Esophagus squamous epithelium (tissue), 5 donors: ENCODE measurements at places on chromosomes 7 and 10. TPM values are rescaled to one million over a fixed set of nuclear protein-coding genes. Genes with fewer than 3 reads are reported as not detected.

DNA sequence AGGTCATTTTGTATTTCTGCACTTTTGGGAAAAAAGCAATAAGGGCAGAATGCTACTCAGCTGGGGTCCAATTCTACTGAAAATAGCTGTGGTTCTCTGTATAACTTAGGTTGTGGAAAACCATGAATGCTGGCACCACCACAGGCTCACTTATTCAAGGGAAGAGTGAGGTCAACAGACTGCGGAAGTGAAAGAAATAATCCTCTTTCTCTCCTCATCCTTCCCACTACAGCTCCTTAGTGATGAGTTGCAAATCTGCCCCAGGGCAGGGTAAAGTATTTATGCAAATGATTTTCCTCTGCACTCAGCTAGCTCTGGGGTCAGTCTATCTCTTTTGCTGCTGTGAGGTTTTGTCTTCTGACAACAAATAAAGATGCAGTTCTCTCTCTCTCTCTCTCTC is 74.1 kb upstream of the PTPRZ1 start:
- no peak for DNase-seq

DNA sequence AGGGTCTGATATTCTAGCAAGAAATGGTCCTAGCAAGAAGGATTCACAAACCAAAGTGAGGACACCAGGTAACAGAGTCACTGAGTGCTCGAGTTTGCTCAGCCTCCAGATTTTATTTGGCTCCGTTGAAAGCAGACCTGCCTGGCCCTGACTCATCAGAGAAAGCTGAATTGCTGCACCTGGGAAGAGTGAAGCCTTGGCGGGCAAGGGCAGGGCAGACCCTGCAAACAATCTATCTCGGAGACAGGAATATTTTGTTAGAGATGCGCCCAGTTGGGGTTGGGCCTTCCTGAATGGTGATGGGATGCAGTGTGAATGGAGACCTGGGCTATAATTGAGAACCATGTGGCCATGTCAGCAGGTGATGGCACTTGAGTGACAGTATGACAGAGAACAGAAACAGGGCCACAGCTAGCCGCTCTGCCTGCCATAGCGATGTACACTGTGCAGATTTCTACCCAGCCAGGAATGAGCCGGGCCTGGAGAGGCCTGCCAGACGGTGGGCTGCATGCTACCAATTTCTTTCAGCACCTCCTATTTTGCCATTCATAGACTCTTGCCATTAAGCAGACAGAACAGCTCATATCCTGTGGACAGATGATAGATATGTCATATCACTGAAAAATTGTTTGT is 744.2 kb downstream of the LRMDA start:
- no peak for DNase-seq

DNA sequence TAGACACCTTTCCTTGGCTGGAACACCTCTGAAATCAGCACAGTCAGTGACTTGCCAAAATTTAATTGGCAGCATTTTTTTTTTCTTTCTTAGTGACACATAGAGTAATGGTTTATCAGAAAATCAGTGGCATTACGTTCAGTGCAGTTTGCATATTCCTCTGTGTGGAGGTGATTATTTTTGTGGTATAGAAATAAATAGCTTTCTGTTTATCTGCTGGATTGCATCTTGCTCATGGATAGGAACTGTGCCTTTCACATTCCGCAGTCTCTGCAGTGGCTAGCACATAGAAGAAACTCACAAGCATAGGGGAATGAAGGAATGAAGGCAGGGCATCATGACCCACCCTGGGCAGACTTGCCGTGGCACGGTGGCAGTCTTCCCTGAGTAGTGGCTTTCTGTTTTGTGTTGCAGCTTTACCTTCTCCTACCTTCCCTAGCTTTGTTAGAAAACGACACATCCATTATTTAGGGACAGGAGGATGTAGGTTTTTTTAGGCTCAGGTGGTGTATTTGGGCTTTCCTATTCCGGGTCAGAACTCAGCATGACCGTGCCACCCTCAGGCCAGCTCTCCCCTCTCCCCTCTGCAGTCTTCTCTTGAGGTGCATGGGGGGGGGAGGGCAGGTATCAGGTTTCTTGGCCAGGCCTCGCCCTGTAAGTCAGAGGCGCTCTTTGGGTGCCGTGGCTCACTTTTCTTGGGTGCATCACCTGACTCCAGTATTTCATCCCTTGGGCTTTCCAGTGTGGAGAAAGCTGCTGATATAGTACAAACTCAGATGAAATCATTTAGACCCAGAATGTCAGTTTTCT is 112.5 kb upstream of the GJD4 start:
- DNase-seq = no peak

DNA sequence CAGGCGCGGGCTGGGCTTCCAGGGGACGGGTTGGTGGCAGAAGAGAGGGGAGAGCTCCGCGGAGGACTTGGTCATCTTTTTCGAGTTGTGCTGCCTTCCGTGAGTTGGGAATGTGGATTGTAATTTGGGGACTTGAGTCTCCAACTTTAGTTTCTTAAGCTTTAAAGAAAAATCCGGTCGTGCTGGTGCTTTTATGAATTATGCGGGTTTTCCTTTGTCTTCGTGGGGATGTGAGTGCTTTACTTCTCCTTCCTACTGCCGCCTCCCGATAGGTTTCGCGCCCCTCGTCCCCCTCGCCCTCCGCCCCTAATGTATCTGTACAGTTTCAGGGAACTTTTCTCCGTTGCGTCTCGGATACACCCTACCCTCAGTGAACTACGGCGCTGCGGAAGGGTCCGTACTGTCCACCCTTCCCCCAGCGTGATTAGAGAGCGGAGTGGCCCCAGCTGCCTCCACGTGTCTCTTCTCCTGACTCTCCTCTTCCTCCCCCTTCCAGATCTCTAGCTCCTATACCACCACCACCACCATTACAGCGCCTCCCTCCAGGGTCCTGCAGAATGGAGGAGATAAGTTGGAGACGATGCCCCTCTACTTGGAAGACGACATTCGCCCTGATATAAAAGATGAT is 649 bp downstream of the SCD start:
- DNase-seq = no peak

- no peak for DNase-seq
Measured at GRCh38 chr7:73978661-73979563, 49.1 kb upstream of the ELN start.

GRCh38 chr10:34723750-34724149 is 91.3 kb downstream of the PARD3 start:
- DNase-seq = no peak

DNA sequence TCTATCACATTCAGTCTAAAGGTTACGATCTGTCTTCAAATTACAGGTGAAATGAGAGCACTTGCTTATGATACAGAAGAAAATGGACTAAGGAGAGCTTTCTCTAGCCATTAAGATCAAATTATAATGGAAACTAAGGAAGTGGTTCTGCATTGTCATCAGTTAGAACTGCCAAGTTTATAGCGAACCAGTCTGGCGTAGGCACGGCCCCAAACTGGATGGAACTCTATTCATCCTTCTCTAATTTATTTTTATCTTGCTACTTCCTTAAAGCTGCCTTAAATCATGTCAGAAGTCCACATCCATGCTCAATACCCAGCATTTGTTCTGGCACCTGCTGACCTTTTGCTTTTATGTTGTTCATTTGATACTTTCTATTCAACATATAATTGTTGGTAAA is 63.7 kb upstream of the APBB1IP start:
- DNase-seq = no peak

The REEP3 gene
- total RNA-seq = 27.5 TPM

The CCDC146 gene
- 4.6 TPM for total RNA-seq

The OSBPL3 gene
- 22.6 TPM for total RNA-seq
